Frontal cortex (tissue), 4 donors: ENCODE measurements at places on chromosomes 11 and 22. TPM values are rescaled to one million over a fixed set of nuclear protein-coding genes. Genes with fewer than 3 reads are reported as not detected.
A peak's percentile ranks its signal among the peaks of the same experiment; 100 is the strongest.

GRCh38 chr22:45832959-45833580 is 143.9 kb downstream of the WNT7B start:
- no peak for DNase-seq

- no peak for DNase-seq
These were observed 26.7 kb upstream of the P2RY6 start for GRCh38 chr11:73245461-73245860.

The IRF7 gene
- 0.82 TPM for total RNA-seq

The H19 gene
- total RNA-seq = 9.8 TPM

DNA sequence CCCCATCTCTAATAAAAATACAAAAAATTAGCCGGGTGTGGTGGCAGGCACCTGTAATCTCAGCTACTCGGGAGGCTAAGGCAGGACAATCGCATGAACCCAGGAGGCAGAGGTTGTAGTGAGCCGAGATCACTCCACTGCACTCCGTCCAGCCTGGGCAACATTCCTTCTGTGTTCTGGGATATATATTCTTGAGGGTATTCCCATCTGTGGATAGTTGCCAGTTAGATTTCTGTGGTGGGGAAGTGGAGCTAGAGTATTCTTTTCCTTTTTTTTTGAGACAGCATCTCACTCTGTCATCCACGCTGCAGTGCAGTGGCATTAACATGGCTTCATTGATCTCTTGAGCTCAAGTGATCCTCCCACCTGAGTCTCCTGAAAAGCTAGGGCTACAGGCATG is 9.1 kb upstream of the ZNF74 start:
- no peak for DNase-seq

DNA sequence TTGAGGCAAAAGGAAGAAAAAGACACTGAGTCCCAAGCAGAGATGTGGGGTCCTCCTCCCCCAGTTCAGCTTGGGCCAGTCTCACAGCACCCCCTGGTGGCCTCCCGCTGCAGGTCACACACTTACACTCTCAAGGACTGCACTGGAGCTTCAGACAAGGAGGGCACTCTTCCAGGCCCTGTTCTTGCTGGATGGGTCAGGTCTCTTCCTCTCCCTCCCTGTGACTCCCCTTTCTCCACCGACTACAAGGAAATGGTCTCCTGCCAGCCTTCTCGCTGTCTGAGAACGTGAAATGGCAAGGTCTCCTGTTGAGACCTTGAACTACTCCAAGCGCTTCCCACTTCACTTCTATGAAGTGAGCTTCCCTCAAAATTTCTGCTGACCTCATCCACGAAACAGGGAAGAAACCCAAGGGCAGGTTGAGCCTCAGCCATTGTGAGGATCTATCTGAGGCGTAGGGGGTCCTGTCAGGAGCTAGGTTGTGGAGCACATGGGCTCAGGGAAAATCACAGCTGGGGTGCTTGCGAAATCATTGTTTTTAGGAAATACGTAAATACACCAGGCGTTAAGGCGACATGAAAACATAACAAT is 11.2 kb upstream of the IGLL1 start:
- peak; percentile 38 for DNase-seq

GRCh38 chr11:119758291-119758690 is 29.3 kb upstream of the NECTIN1 start:
- DNase-seq = no peak

The OR52E8 gene
- total RNA-seq = not detected

DNA sequence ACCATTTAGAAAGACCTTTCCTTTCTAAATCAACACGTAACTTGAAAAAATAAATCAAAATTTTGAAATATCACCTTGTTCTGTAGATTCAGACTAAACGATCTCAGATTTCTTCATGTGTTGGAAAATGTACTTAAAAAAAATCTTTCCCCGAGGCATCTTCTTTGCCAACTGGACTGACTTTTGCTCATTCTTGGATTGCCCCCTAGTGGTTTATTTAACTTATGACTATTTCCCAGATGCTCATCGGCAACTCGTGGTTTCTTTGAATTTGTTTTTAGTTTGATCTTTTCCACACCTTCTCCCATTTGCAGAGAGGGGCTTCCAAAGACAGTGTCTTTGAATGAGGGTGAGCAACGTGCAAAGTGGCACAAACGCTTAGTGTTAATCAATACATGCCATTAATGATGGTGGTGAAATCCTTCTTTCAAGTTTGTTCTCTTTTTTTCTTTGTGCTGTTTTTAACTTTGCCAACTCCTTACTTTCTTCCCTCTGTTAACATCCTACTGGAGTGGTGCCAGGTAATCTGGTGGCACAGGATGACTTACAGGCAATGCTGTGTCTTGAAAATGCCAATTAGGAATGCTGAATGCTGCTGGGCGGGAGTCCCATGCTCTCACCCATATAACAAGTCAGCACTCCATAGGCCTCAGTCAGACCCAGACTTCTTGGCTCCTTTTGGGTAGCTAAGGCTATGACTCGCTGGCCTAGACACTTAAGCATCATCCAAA is 18.3 kb downstream of the PRSS23 start:
- DNase-seq = peak; percentile 47

GRCh38 chr11:117980280-117980679 is 5.9 kb upstream of the IL10RA start:
- no peak for DNase-seq

The NOX4 gene
- 11.8 TPM for total RNA-seq

DNA sequence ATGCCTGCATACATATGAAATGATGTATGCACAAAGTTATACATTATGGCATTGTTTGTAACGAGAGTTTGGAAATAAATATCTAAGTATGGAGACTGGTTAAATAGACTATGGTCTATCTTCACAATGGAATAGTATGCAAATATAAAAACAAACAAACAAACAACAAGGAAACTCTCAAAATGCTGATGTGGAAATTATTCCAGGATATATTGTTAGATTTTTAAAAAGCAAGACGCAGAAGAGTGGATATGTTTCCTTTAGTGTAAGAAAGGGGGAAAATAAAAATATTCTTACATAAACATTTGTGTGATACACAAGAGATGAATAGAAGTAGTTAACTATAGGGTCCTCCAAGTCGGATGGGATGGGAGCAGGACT is 10.8 kb upstream of the CRKL start:
- DNase-seq = no peak

GRCh38 chr11:71563406-71563805 is 2.0 kb upstream of the KRTAP5-10 start:
- DNase-seq = no peak
